ENCODE measurements at places on chromosomes 7 and 10.

DNA sequence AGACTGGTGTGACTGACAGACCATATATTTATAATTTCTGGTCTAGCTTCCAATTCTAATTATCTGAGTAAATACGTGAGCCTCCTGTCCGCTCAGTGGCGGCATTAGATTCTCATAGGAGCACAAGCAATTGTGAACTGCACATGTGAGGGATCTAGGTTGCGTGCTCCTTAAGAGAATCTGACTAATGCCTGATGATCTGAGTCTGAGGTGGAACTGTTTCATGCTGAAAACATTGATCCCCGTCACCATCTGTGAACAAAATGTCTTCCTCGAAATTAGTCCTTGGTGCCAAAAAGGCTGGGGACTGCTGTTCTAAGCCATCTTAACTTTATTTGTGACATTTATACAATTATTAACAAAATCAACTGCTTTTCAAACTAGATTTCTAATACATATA lies 164.7 kb upstream of the MEOX2 start:
- DNase-seq, result no peak

GRCh38 chr7:31465285-31465684 lies 48.6 kb upstream of the ITPRID1 start:
- no peak for DNase-seq

DNA sequence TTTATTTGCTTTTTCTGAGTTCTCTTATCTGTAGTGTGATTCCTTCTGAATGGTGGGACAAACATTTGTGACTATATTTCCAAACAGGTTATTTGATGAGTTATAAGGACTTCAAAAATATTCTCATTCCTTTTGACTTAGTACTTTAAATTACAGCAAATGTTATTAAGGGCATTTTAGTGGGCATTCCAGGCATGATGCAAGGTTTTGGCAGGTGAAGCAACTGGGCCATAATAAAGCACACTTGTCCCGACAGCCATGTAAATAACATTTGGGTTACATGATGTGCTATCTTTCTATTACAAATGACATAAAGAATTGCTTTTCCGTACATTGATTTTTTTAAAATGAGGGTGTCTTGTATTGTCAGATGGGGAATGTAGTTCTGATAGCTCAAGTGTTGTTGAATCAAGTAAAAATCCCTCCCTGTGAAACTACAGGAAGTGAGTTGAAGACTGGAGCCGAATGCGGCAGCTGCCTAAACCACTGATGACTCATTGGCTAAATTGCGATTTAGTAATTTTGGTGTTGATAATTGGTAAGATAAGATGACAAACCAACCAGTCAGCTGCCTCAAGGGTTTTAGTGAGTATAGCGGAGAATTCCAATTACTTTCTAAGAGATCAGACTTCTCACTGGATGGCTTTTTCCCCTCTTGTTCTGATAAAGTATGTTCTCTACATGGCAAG lies 231.3 kb upstream of the NPY start:
- DNase-seq, result no peak

- no peak for DNase-seq
Observed at GRCh38 chr7:55570218-55570873, 2.0 kb downstream of the VOPP1 start.

DNA sequence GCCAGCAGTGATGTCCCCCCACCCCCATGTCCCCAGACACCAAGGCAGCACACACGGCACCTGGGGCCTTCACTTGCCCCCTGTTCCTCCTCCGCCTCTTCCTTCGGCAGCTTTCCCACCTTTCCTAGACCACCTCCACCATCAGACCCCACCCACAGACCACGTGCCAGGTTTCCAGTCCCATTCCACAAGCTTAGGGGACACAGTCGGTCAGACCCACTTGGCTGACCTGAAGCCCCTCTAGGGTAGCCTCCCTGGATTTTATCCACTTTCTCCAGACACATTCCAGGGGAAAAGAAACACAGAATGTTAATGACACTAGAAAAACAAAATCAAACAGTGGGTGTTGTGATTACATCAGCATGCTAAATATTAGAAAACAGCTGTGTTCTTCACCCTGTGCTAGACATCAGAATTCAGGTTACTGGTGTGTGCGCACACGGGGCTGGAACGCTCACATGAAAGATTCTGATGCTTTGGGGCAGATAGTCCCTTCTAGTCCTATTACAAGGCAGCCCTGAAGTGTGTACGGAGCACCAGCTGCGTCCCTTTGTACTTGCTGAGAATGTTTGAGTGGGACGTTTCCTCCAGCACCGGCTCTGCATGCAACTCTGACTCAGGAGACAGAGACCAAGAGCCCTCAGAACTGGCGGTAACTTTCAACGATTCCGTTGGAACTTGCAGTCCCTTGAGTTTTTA lies 75.5 kb upstream of the PPP2R2D start:
- DNase-seq, result no peak

- DNase-seq, result no peak
Observed at GRCh38 chr10:90884431-90884830, 12.7 kb downstream of the RPP30 start.

DNA sequence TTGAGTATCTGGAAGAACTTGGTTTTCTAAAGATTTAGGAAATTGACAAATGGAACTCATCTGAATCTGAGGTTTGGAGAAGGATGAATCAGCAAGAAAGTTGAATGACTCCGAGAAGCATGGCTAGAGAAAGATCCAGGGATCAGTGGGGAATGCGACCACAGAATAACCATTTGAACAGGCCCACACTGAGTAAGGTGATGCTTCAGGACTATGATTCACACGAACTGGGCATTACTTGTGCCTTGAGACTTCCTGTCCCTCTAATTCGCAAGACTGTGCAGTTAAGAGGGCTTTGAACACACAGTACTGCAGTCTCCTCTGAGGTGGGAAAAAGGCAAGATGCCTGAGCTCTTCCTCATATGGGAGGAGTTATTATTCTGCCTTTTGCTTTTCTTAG lies 395.5 kb upstream of the POM121L12 start:
- DNase-seq, result no peak

GRCh38 chr7:121739465-121739864 lies 133.5 kb upstream of the PTPRZ1 start:
- no peak for DNase-seq

- no peak for DNase-seq
Observed at GRCh38 chr10:44071479-44071878, 313.4 kb downstream of the CXCL12 start.

GRCh38 chr7:110522761-110523200 lies 568.1 kb upstream of the LRRN3 start:
- DNase-seq, result peak; percentile 93

DNA sequence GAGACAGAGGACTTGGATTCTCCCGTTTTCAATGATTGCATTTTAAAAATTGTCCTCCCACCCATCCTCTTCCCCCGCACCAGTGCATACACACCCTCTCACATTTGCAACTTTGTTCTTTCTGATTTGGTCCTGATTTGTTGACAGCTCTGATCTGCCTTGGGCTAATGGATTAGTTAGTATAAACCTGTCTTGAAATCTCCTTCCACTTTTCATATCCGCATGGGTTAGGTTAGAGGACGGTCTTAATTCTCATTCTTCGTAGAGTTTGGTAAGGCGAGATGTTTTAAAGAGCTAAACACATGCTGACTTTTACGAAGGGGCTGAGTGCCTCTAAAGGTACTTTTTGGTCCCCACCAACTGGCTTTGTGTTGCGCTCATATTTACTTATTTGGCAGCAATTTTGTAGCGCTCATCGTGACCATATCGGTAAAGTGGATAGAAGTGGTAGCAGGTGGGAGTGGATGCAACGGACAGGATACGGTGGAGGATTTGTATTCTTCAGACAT lies 1.1 kb downstream of the AHR start:
- no peak for DNase-seq

DNA sequence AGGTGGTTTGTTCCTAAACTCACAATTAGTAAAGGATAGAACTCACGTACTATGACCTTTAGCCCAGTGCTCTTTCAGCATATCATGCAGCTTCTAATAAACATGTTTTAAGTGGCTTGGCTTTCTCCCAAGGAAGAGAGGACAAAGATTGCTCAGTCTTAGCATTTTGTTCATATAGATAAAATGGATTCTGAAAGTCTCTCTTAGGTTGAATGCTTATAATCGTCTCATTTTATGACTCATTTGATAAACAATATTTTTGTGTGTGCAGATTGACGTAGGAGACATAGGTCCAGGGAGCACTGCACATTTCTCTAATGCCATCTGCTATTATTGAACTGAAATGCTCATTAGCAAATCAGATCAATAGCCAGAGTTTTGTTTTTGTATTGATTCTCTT lies 44.8 kb downstream of the GNAT3 start:
- no peak for DNase-seq

DNA sequence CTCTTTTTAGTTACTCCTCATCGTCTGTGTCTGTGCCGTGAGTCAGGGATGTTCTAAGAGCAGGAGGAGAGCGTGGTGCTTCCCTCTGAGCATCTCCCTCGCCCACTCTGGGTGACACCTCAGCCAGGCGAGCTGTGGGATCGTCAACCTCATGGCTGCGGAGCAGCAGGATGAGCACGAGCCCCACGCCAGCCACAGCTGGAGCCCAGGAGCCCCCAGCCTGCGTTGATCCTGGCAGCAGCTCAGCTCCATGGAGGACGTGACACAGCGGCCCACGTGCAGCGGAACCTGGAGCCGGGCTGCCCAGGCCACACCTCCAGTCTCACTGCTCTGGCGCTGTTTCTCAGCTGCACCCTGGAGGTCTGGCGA lies 512.0 kb downstream of the PTPRN2 start:
- DNase-seq, result no peak

DNA sequence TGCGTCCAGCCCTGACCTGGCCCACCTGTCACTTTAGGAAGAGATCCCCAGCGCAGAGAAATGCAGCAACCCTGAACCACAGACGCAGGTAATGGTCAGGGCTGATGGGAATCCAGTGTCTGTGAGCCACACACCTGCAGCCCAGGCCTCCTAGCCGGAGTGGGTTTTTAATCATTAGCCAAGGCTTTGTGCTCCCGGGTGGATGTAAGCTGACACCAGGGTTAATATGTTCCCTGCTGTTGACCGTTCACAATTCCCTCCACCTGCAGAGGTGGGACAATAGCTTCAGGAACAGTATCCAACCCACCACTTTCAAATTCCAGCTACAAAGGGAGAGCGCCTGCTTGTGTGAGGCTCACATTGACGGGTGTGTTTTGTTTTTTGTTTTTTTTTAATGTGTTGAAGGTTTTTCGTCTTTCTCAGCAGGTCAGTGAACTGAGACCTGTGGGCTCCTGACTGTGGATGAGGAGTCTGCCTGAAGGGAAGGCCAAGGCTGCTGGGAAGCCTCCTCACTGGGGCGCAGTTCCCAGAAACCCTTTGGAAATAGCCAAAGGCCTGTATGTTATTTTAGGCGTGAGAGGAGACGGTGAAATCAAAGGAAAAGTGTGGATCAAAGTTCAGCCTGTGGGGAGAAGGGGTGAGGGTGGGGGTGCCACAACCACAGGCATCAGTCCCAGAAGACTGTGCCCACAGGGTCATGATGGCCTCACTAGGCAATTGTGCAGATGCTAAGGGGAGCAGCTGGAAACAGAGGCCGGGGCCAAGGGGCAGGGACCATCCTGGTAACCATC lies 111.1 kb downstream of the TNS3 start:
- DNase-seq, result no peak

- no peak for DNase-seq
Observed at GRCh38 chr7:80807166-80807900, 111.5 kb downstream of the SEMA3C start.

- no peak for DNase-seq
Observed at GRCh38 chr7:106901828-106902441, 36.9 kb downstream of the PIK3CG start.

DNA sequence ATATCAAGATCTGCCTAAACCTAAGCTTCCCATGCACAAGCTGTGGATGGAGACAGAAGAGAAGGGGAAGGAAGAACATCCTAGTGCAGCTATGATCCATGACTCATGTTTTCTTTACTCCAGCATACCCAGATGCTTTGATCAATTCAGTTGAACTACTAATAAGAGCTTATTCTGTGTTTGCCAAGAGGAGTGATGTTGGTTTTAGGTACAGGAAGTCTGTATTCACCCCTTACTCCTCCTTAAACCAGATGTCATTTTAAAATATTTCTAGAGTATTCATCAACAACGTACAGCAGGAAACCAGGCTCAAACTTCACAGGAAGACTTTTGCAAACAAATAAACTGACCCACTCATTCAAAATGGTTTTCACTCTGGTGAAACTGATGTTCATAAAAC lies 29.2 kb downstream of the PANK1 start:
- DNase-seq, result no peak

DNA sequence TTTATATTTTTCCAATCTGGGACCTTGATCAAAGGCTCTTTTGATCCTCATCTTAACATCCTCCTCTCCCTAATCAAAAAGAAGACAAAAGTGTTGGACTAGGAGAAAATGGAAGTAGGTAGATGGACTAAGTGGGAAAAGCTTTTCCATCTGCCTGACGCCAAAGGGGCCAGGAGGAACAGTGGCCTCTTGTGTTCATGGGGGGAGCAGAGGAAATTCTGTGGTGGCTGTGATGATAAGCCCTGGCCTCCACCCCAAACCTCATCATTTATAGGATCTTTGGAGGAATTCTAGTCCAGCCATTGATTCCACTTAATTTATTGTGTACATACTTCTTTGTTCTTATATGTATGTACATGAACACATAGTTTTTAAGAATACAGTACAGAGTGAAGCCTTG lies 21.7 kb downstream of the ZNF365 start:
- DNase-seq, result no peak

DNA sequence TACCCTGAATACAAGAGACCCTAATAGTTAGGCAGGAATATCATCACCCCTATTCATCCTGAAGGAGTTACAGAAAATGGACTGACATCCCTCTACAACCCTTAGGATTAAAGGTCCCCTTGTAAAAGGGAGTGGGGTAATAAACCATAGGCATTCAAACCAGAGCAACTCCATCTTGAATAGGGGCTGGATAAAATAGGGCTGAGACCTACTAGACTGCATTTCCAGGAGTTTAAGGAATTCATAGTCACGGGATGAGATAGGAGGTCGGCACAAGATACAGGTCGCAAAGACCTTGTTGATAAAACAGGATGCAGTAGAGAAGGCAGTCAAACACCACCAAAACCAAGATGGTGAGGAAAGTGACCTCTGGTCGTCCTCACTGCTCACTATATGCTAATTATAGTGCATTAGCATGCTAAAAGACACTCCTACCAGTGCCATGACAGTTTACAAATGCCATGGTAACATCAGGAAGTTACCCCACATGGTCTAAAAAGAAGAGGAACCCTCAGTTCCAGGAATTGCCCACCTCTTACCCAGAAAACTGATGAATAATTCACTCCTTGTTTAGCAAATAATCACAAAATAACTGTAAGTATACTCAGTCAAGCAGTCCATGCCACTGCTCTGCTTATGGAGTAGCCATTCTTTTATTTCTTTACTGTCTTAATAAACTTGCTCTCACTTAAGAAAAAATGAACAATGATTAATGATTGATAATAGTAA lies 37.2 kb downstream of the CUBN start:
- DNase-seq, result no peak
